ENCODE measurements at places on chromosomes 11 and 22.
A peak's percentile ranks its signal among the peaks of the same experiment; 100 is the strongest.

DNA sequence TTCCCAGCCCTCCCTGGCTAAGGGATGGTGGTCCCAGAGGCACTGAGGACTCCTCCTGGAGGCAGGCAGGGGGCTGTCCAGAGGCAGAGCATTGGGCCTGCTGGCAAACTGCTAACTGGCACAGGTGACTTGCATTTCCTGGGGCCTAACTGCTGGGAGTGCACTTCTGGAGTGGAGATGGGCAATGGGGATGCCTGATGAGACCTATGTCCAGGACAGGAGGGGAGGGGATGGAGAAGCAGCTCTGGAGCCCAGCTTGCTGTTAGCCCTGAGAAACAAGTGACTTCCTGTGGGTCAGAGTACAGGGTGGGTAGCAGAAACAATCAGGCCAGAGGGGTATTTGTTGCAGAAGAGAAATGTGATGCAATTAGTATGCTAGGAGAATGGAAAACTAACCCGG, 253.2 kb downstream of the ST3GAL4 start:
- DNase-seq: no peak

- DNase-seq: peak; percentile 16
Observed at GRCh38 chr11:31340903-31341572, 28.5 kb downstream of the DCDC1 start.

GRCh38 chr11:133078012-133078411, 454.3 kb downstream of the OPCML start:
- DNase-seq: no peak

DNA sequence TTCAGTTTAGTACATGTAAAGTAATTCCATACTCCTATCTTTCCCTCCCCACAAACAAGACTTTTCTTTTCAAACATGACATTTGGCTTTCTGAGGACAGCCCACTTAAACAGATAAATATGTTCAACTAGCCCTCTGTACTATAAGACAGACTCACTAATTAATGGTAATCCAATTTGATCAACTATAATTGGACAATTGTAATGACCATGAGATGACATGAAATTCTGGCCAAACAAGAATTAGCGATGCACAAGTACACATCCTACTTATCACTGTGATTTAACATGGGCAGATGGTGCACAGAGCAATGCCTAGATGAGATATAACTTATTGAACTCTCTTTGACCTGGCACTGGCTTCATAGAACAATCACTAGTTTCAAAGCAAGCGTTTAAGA, 1033.7 kb upstream of the CCDC90B start:
- no peak for DNase-seq

DNA sequence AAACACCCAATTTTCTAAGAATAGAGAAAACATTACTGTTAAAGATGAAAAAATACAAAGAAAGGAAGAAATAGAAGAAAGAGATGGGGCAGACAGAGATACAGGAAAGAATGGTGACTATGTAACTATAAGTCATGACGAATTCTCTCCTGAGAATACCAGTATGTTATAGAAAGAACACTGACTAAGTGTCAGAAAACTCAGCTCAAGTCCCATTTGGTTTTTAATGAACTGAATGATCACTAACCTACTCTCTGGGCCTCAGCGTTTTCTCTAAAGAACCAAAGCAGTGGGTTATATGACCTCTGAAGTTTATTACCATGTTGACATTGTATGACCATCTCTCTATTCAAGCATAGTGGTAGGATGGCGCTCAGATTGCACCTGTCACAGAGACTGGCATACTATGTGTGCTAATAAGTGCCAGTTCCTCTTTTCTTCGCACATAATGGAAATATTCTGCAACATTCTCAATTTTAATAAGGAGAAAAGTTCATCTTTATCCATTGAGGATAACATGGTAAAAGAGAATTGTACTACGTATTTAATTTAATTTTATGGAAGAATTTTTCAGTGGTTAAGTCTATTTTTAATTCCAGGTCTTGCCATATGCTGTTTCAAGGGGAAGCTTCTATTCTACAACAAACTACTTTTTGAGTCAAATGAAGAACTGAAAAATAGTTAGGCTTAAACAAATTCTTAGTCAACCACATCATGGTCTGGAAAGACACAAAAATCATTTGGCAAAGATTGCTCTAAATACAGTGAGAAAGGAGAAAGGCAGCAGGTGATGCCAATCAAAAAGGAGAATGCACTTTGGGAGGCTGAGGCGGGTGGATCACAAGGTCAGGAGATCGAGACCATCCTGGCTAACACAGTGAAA, 25.0 kb upstream of the EED start:
- DNase-seq: no peak

DNA sequence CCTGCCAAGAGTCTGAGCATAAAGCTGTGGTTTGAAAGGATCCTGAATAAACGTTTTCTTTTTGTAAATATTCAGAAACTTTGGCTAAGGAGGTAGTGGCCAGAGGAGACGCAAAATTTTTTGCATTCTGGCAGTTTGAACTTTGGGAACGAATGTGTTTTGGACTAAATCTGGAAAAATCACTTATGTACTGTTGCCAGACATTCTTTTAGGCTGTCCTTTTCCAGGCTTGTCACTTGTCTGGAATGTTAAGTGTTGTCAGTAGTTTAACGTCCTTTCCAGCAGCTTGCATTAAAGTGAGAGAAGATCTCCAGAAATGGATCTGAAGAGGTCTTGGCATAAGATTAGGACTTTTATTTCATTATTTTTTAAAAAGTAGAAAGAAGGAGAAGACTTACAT, 18.5 kb downstream of the SPECC1L start:
- DNase-seq: peak; percentile 42
